ENCODE measurements at places on chromosomes 11 and 22.
A peak's percentile ranks its signal among the peaks of the same experiment; 100 is the strongest.

- DNase-seq = no peak
These were observed 24.1 kb downstream of the LARGE1 start for GRCh38 chr22:33896154-33896553.

DNA sequence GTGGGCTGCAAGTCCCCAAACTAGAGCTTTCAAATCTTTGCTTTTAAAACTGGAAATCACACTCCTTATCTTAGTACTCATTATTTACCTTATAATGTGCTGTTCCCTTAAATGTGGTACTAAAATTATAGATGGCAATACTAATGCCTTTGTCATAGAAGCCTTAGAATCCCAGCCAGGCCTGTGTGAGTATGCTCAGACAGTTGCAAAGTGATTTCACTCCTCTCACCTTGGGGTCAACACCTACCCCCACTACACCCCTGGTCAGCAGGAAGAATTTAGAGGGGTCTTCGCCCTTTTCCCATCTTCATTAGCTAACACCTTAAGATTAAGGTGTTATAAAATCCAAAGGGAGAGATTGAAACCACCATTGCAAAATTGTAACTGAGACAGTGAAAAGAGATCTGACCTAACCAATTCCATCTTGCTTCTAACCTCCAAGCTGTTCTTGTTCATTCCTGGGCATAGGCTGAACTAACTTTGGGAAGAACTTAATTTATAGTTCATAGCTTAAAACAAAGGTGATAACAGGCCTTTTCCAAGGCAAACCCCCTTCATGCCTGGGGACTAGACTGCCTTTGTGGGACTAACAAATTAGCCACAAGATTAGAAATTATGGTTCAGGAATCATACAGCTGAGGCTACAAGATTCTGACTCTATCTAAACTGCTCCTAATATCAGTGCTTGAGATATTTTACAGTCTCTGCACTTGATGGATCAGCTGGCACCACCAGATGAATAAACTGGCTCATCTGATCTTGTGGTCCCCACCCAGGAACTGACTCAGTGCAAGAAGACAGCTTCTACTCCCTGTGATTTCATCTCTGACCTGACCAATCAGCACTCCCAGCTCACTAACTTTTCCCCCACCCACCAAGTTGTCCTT, 10.4 kb upstream of the MRPL17 start:
- DNase-seq = no peak

GRCh38 chr11:1826552-1827094, 8.2 kb upstream of the SYT8 start:
- no peak for DNase-seq

DNA sequence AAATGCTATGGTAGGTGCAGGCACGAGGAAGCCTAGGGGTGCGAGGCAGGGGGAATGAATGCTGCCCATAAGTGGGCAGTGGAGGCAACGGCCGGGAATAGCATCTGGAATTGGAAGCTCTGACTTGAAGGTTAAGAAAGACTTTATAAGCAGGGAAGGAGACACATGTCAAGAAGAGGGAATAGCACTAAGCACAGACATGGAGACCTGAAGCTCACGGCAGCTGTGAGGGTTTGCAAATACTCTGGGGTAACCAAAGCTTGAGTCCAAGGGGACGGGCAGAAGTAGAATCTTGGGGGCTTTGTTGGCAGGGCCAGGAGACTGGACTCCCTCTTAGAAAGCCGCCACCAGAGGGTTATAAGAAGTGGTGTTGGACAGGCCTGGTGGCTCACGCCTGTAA, 112.6 kb downstream of the CEP164 start:
- DNase-seq = no peak

DNA sequence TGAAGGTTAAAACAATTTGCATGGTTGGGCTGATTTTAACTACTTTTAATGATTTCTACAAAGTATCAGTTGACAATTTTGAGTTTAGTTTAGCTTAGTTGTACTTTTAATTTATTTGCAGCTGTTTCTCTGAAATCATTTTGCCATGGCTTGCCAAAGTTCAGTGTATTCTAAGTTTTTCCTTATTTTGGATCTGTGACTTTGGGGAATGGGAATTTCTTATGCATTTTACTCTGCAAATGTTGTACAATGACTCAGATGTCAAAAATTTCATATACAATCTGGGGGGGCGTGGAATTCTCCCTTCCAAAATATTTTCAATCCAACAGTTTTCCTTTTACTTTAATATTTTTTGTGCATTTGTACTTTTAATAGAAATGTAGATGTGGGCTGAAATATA, 8.9 kb upstream of the DCHS1 start:
- DNase-seq = no peak

DNA sequence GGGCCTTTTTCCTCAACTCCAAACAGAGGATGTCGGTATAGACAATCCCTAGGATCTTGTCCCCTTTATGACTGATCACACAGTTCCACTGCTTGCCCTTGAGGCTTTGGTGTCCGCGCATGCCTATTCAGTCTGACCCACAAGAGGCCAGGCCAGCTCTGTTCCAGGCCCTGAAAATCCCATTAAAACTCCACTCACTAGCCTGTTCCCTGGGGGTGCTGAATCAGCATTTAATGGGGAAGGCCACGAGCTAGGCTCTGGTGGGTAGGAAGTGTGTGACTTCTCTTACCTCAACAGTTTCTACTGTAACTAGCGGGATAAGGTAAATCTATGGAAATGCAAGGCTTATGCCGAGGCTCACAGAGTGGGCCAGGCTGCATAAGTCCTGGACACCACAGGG, 117.7 kb downstream of the PTPRJ start:
- DNase-seq = no peak

DNA sequence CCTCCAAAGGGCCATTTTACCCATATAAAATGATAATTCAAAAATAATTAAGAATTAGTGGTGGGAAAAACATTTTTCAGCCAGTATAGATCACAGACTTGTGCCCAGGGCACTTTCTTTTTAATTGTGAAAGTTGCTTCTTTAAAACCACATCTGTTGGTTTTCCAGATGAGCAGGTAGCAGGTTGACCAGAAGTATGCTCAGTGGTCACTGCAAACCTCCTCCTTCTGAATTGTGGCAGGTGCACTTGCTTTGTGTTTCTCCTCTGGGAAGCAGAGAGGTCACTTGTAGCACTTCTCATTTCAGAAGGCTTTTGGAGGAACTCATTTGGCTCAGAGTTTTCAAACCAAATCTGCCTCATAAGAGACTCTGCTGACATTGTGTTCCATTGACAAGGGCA, 24.6 kb upstream of the CWF19L2 start:
- DNase-seq = no peak

DNA sequence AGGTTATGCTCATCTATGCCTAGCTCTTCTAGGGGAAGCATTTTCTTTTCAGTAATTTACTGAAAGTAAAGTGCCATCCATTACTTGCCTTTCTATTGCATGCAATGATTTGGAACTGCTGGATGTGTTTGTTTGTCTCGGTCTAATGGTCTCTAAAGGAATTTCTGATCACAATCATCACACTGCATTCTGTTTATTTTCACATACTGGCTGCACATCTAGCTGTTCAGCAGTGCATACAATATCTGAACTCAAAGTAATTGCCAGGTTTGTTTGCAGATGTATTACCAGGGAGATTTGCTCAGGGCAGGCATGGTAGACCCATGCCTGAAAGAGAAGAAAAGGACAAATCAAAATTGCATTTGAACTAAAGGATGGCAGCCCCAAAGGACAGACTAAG, 36.4 kb upstream of the CWF19L2 start:
- no peak for DNase-seq

DNA sequence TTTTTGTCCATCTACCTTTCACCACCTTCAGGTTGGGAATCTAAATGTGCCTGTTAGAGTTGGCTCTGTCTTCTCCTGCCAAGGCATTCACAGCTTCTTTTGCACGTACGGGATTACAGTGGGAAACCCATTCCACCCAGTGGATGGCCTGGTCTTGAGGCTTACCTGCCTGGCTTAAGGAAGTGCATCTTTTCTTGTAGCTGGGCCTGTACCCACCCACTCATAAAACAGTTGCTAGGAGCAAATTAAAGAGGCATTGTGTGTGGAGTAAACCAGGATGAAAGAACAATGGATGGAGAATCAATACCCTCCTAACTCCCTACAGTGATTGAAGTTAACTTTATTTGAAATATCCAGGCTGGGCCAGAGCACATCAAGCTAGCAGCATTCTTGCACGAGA, 71.6 kb downstream of the TEAD1 start:
- no peak for DNase-seq

DNA sequence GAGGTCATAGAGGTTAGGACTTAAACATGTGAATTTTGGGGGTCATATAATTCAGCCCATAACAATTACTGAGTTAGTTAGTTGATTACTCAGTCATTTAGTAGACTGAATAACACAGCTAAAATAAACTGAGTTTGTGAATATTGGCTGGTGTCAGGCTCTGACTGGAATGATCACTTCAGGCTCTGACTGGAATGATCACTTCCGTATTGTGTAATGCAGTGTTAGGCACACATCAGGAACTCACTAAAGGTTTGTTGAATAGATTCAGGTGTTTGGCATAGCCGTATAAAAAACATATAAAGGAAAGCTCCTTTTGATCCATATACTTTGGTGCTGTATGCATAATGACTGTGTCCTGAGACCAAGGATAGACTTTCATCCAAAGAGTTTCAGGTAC, 610.5 kb downstream of the INSC start:
- no peak for DNase-seq

DNA sequence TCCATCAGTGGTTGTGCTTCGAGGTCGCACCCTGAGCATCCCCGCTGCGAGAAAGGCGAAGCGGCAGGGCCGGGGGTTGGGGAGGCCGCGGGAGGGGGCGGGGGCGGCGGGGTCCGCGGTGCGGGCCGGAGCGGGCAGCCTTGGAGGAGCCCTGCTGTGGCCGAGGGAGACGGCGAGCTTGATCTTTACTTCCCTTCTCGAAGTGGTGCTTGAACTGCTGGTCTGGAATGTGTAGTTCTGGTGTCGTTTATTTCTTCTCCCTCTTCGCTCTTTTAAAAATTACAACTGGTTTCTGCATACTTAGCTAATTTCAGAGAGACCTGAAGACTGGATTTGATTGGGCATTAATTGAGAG, 1.1 kb downstream of the APLP2 start:
- no peak for DNase-seq

- DNase-seq = no peak
These were observed 12.4 kb downstream of the GRAP2 start for GRCh38 chr22:39913321-39913720.

DNA sequence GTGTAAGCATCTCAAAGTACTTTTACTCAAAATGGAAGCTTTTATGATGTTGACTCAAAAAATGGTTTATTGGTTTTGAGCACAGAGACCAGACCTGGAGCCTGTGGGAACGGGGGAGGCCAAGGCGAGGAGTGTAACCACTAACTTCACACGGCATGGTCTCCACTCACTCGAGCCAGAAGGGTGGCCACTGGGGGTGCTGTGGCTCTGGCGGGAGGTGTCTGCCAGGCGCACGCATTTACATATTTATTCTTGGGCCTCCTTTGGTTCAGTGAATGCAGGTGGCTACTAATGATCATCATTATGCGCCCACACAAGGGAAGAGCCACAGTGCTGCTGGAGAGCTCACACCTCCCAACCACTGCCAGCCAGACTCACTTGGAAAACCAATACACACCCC, 64.6 kb downstream of the FLRT1 start:
- DNase-seq = no peak

GRCh38 chr11:2443881-2444820, at the start of gene TRPM5:
TSS of gene TRPM5 (minus strand) at chr11:2444514. CDS start at chr11:2423036, 21,478 bp downstream.
- DNase-seq = no peak

GRCh38 chr22:37967637-37968451, 14.3 kb downstream of the POLR2F start:
- no peak for DNase-seq

DNA sequence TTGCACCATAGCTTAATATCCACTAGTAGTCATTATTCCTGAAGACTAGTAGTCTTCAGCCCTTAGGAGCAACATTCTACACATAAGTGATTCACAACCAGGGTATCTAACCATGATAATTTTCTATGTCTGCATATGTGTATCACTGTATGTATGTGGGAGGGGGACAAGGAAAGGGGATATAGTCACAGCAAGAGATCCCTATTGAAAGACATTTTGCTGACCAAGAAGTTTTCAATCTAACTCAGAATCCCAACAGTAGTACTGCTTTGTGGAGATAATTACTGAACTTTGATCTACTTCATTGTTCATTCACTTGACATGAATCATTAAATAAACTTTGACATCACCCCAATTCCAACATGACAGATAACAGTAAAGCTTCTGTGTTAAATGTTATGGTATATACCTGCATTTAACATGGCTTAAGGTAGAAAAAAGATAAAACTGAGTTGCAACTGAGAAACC, 10.3 kb downstream of the PIK3C2A start:
- DNase-seq = no peak

GRCh38 chr11:20258376-20258895, 98.2 kb upstream of the DBX1 start:
- DNase-seq = peak; percentile 81

- no peak for DNase-seq
These were observed 723 bp upstream of the SCUBE1 start for GRCh38 chr22:43343670-43344519.

- no peak for DNase-seq
These were observed 86.0 kb downstream of the CCDC81 start for GRCh38 chr11:86460461-86461385.

DNA sequence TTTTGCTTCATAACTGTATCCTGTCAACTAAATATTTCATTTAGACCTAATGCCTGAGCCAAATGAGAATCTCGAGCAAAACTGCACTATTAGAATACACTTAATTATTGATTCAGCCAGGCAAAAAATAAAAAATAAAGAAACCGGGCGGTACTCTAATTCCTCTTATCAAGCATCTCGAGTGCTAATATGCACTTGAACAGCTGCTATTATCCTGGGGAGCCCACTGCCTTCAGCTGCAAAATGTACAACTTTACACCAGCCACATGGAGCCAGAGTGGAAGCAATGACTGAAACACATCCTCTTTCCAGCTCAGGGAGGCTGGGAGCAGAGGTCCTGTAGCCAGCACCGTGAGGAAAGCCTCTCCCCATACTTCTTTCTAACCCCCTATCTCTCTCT, 390.0 kb upstream of the CADM1 start:
- peak; percentile 38 for DNase-seq

- no peak for DNase-seq
These were observed 1.6 kb upstream of the TMPRSS13 start for GRCh38 chr11:117930668-117931330.

DNA sequence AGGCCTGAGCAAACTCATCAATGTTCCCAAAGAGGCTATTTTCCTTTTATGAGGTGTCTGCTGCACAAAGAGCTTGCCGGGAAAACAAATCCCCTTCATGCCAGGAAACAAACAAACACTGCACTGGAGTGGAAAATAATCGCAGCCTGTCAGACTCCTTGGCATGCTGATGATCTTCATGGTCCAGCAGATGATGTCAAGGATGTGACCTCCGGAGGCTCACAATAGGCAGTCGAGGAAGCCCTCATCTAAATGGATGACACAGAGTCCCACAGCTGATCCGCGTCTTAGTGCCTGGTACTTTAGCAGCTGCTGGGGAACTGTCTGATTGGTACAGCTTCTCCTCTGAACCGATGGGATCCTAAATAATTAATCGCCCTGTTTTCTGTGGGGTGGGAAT, 187.6 kb downstream of the TENM4 start:
- DNase-seq = no peak

- DNase-seq = peak; percentile 54
These were observed 645 bp downstream of the CDC42BPG start for GRCh38 chr11:64843686-64844329.
